ENCODE measurements at places on chromosomes 1 and 21.

GRCh38 chr21:16570856-16571255 lies 841.1 kb downstream of the USP25 start:
- DNase-seq, result no peak

DNA sequence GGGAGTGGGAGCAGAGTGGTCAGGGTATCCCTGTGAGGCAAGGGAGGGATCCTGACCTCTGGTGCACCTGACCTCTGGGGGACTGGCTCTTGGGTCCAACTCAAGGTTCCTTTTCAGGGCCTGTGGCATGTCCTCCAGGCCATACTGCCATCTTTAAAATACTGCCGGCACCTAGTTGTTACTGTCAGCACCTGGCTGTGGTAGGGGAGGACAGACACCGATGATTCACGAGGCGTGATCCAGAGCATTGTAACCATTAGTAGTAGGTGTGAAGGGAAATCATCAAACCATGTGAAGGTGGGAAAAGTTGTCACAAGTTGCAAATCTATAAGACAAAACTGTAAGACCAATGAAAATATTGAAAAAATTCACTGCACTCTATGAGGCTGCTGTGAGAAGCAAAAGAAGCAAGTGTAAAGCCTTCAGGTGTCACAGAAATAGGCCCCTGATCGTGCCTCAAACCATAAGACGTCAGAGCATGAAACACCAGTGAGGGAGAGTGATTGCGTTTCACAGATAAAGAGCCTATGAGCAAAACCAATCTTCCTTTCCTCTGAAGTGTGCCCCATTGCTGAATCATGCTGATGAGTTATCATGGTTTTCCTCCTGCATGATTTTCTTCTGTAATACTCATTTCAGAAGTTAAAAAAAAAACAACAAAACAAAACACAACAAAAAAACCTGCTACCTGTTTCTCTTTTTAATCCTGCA lies 55.3 kb downstream of the CDC7 start:
- no peak for DNase-seq

DNA sequence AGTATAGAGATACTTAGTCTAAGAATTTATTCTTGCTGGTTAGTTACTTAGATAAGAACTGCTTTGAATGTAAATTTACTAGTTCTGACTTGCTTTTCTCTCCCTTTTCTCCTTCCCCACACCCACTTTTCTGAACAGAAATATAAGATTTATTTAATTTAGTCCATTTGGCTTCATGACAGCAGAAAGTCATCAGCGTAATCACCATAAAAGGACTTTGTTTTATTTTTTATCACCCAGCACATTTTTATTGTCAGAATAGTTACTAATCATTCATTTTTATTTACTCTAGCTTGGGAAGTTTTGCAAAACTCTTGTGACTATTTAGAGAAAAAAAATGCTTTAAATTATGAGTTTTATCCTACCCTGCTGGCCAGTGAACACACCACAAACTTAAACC lies 197.2 kb downstream of the CHRM3 start:
- DNase-seq, result no peak

DNA sequence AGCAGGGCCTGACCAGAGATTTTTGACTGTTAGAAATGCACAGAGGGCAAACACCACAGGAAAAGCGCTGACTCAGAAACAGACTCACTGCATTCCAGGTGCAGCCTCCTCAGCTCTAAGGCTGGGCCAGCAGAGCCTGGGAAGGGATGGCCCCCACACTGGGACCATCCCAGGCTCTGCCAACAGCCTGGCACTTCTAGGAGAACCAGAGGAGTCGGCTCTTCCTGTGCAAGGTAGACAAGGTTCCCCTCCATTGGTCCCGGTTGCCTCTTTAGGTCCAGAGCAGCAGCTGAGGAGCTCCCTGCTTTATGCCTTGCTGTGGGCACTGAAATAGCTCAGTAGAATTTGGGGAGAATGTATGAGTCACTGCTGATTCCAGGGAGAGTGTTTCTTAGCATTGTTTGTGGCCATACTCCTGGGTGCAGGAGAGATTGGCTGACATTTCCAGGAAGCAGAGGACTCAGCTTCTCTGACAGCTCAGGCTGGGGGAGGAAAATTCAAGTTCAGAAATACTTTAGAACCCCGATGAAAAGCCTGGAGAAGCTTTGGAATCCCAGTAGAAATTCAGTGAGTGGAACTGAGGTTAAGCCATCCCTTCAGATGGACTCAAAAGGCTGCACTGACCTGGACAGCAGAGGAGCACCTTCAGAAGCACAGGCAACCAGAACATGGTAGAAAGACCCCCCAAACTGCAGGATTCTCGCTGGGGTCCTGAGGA lies 19.7 kb downstream of the PRAMEF1 start:
- DNase-seq, result no peak

GRCh38 chr21:14687268-14687625 lies 141.1 kb upstream of the SAMSN1 start:
- no peak for DNase-seq

DNA sequence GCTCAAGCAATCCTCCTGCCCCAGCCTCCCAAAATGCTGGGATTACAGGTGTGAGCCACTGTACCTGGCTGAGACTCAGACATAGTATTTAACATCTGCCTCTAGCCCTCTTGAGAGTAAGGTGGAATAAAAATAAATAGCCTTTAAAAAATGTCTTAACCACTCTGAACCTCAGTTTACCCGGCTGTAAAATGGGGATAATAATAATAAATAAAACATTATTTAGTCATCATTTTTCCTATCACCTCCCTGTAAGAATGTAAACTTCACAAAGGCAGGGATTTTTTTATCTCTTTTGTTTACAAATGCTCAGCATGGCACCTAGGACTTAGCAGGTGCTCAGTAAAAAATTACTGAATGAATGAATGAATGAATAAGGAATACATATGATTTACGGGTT lies 17.2 kb downstream of the EPHB2 start:
- DNase-seq, result no peak

DNA sequence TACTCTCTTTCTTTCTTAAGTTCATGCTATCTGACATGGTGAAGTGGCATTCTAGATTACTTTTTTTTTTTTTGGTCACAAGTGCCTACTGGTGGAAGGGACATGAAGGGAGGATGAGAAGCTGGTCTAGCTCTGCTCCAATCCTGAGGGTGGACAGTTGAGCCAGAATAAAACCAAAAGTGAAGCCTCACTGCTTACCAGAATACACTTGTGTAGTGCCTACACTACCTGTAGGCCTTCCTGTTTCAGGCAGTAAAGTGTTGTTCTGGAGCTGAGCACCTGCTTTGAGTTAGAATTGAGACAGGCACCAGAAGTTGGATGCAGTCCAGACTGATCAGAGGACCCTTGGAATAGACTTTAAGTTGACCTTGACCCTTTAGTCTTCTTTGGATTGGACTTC lies 40.4 kb upstream of the APOBEC4 start:
- DNase-seq, result no peak

DNA sequence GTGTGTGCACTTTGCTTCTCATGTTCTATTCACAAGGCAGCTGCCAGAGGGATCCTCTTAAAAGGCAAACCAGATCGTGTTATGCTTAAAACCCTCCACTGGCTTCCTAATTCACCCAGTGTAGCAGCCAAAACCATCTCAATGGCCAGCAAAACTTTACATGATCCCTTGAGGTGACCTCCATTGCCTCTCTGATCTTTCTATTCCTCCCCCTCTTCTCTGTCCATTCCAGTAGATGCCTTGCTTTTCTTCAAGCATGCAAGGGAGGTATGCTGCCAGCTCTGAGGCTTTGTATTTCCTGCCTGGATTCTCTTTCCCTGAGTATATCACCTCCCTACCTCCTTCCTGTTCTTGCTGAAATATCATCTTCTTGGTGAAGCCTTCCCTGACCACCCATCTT lies 93.2 kb upstream of the KCNK2 start:
- no peak for DNase-seq

DNA sequence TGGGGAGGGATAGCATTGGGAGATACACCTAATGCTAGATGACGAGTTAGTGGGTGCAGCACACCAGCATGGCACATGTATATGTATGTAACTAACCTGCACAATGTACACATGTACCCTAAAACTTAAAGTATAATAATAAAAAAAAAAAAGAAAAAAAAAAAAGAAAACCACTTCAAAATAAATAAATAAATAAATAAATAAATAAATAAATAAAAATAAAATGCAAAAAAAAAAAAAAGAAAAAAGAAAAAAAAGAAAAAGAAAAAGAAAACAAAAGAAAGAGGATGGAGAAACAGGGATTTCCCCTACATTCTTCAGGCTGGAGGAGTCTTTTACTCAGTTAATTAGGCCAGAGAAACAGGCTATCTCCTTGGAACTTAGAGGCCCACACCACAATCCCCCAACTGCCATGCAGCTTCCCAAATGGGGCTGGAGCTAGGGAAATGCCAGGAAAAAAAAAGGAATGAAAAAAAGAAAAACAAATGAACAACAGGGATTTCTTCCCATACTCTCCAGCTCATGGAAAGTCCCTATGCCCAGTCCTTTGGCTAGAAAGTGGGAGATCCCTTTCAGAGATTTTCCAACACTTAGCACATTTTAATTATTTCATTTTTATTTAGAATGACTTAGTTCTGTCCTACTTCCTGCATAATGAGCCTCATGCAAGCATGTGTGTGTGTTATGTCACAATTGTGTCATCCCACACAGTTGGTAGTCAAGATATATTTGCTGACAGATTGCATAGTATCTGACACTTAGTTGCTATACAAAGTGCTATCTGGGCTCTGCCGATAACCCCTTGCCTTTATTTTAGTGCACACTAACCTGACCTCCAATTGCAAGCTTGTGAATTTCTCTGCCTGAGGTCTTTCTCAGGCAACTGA lies 486.4 kb downstream of the PLPP3 start:
- DNase-seq, result no peak

GRCh38 chr1:235631816-235632215 lies 17.8 kb downstream of the GNG4 start:
- DNase-seq, result no peak

DNA sequence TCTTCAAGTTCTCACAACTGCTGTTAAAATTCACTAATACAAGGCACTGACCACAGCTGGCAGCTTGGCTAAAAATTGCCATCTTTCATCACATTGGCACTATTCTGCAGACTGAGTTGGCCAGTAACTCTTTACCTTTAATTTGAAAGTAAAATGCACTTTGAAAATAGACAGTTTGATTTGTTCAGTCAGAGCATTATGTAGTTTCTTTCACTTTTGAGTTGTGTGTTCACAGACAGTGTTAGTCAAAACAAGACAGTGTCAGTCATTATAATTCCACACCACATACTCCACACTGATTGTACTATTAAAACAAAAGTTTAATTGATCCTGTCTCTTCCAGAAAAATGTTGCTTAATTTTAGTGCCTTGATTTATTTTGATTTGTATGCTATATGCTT lies 160.7 kb downstream of the SDCCAG8 start:
- DNase-seq, result no peak

DNA sequence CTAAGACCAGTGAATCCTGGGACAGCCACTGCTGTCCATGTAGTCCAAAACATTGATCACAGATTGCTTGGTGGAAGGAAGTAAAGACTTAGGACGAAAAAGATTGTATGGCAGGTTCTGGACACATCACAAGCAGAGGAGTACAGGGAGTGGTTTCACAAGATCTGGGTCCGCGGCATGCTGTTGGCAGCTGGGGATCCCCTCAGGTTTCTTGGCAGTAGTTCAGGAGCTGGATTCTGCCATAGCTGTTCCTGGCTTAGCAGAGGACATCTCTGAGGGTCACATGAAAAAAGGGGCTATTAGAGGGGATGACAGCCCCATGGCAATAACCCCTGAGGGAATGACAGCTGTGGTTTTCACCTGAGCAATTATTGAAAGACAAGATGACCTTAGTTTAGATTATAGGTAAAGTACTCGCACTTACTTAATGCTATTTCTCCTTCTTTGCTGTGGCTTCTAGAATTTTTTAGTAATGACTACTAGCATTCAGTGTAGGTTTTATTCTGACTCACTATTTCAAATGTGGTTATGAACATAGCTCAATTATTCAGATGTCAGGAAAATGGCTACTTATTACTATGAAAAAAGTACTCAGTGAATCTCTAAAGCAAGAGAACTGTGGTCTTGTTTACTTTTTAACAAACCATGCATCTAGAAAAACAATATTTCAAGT lies 8.2 kb downstream of the KRTAP27-1 start:
- DNase-seq, result no peak

DNA sequence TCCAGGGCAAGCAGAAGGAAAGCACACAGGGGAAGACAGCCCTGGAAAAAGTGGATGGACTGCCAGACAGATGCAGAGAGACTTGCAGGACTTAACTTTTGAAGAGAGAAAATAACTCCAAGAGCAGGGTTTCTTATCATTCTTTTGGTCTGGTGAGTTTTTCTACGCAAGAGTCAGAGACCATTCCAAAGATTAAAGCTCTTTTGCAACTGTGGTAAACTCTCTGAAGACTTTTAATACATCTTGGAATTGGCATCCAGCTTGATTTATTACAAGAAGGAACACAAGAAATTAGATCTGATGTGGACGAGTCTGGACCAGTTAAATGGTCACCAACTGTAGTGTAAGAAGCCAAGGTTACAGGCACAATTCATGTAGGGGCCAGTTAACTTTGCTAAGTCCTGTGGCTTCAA lies 153.4 kb downstream of the SIPA1L2 start:
- DNase-seq, result no peak
